ENCODE measurements at places on chromosomes 7 and 10. TPM values are rescaled to one million over a fixed set of nuclear protein-coding genes. Genes with fewer than 3 reads are reported as not detected.

The ADIRF gene
- 17.3 TPM for polyA plus RNA-seq

The ZC3HAV1L gene
- 14.3 TPM for polyA plus RNA-seq

The TMEM176B gene
- polyA plus RNA-seq = 80.2 TPM

The RET gene
- 19.4 TPM for polyA plus RNA-seq

The ASZ1 gene
- not detected for polyA plus RNA-seq

The VSTM4 gene
- polyA plus RNA-seq = 15.9 TPM

The POLR2J2 gene
- polyA plus RNA-seq = 0.97 TPM

The OPN4 gene
- polyA plus RNA-seq = not detected

The HMX3 gene
- not detected for polyA plus RNA-seq

The TOMM7 gene
- 500 TPM for polyA plus RNA-seq

- DNase-seq = no peak
These were observed 205.2 kb downstream of the PRPF18 start for GRCh38 chr10:13792006-13792405.

GRCh38 chr10:64503429-64503828, 982.2 kb downstream of the REEP3 start:
- DNase-seq = no peak

GRCh38 chr10:59847888-59848287, 58.5 kb downstream of the CCDC6 start:
- DNase-seq = no peak

DNA sequence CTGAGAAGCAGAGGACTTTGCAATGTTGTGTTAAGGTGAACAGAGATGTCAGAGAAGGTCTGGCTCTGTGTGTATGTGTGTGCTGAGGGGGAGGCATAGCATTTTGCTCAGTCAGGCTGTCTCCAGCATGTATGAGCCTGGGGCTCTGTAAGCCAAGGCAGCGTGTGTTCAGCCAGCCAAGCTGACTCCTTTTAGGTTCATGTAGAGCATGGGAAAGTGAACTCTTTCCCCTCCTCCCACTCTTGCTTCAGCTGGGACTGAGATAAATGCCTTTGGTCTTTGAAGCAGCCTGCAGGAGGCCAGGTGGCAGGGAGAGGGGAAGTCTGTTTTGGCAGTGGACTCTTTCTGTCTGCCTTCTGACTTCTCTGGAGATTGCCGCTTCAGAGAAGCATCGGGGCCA, 3.8 kb downstream of the SFXN2 start:
- no peak for DNase-seq

DNA sequence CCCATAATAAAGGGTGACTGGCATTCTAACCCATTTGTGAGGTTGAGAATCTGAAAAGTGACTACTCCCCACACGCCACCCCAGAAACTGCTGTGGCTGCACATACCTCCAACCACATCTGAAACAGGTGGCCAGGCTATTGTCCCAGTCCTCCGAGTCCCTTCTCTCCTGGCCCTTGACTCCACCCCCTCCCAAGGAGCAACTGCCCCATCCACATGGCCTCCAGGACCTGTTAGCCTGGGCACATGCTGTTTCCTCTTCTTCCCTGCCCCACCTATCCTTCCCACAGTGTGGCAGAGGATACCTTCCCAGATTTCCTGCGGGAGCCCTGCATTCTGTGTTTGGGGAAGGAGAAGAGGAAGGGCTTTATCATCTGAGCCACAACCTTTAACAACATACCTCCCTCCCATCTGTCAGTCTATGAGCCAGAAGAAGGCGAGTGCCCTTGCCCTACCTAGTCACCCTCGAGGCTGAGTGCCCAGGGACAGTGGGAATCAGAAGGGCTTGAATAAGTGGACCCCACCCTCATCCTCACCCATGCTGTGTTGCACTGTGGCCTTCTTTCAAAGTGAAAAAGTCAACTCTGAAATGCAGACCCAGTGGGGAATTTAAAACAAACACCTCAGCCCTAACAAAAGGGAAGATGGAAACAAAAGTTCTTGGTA, 11.9 kb downstream of the STEAP1B start:
- no peak for DNase-seq

GRCh38 chr7:77413128-77413527, 3.0 kb downstream of the GSAP start:
- no peak for DNase-seq

DNA sequence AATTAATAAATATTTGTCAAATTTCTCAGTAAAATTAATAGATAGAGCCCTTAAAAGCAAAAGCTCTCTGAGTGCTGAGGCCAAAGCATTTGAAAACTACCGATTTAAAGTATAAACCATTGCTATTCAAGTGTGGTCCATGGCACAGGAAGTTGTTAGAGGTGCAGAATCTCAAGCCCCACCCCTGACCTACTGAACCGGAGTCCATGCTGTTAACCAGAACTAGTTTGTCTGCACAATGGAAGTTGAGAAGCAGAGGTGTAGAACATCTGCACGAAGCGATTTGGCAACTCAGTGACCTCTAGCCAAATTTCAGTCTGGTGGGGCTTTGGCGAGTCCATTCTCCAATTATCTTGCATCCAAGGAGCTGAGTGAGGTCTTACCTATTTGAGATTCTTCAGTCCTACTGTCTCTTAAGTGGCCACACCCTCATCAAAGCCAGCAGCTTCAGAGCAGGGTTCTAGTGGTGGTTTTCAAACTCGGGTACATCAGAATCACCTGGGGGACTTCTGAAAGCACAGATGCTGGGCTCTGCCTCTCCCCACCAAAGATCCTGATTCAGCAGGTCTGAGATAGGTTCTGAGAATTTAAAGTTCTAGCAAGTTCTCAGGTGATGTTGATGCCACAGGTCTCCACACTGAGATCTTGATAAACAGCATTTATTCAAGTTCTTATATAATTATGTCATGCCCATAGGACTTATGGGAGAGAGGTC, 96.8 kb upstream of the SAMD8 start:
- no peak for DNase-seq

GRCh38 chr7:23058408-23059096, 44.6 kb upstream of the HYCC1 start:
- DNase-seq = no peak

DNA sequence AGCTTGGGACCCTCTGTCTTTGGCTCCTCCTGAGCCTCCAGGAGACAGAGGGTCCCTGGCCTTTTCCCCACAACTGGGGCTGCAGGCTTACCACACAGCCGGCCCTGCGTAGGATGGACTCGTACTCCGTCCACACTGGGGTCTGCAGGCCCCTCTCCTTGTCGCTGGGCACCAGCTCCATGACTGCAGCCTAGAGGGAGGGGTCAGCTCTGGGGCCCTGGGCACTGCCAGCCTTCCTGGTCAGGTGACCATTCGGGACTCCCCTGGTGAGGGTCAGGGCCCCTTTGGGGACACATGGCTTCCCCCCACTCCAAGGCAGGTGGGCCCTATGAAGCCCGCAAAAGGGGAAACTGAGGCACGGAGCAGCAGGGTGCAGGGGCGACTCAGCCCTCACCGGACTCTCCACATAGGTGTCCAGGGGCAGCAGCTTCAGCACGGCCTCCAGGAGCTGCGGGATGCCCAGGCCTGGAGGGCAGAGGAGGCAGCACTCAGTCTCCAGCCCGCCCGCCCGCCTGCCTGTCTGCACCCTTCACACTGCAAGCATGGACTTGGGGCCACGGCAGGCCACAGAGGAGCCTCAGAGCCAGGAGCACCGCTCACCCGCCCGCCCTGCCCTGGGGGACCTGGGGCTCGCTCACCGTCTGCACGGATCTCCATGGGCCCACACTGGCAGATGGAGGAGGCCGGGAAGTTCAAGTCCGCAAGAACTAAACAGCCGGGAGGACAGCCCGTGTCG, 1.1 kb downstream of the FUOM start:
- no peak for DNase-seq

DNA sequence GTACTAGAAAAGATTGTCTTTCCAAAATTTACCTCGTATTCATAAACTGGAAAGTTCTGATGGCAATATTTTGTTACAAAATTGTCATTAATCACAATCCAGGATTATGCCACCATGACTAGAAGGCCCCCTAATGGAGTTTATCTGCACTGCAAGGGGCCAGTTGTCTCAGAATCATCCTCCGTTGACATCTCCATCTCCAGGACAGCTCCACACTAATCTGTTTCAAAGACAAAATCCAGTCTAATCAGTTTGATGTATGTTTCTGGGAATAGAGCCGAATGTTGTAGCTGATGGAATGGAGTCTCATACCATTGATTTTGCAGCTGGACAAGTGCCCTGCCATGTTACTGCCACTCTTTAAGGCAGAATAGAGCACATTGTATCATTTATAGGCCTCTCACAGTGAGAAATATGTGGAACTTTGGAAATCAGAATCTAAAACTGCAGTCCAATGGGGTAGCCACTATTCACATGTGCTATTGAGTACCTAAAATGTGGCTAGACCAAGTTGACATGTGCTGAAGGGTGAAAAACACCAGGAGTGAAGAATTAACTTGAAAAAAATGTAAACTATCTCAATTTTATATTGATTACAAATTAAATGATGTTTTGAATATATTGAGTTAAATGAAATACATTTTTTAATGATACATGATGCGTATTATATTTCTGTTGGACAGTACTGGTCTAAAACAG, 38.3 kb upstream of the TOMM7 start:
- no peak for DNase-seq

DNA sequence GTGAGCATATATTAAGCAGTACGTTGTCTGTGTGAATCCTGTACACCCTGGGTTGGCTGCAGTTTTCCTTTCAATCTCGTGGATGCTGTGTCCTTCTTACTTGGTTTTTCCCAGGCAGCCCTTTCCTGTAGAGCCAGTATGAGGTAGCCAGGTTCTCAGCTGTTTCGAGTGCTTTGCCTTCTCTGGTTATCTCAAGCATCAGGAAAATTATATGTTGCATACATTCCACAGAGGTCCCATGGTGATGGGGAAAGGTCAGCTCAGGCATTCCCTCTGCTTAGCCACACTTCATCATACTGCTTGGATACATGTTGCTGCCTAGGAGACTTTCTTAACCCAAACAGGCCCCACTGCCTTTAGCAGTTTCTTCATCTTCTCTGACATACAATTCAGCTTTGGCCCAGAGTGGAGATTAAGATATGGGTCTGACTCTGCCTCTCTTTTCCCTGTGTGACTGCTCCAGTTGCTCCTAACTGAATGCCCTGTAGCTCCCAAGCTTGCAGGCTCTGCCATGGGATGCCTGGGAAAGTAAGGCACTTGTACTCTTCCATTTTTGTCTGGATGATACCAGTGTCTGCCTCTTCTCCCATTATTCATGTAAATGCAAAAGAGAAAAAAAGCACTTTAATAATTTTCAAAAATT, 11.3 kb downstream of the GNAI1 start:
- DNase-seq = no peak

DNA sequence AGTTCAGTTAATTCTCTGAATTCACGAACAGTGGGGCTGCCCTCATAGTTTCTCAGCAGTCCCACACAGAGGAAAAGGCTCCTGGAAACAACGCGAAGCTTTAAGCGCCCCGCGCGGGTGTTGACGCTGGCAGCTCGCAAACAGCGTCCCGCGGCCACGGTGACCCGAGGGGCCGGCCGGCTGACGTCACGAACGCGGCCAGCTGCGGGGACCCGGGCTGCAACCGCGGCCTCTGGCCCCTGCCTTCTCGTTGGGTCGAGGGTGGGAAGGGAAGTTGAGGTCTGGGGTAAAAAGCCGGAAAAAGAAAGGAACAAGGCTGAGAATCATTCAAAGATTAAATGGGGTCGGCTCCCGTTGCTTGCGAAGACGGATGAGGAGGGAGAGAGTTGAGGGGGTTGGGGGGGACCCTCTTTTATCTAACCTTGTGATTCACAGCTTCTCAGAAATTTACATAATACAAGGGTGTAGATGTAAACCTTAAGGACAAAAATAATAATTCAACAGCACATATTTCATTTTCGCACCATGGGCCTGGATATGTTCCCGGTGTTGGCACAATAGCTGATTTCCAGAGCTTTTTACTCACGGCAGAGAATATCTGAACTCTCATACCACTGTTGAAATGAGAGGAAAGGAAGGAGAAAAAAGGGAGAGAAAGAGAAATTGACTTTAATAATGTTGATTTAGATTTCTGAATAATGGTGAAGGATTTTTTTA, 7.3 kb upstream of the FEZF1 start:
- no peak for DNase-seq

GRCh38 chr10:131017566-131018285, 293.8 kb downstream of the TCERG1L start:
- DNase-seq = no peak

GRCh38 chr7:17846935-17847334, 93.4 kb downstream of the SNX13 start:
- DNase-seq = no peak

- DNase-seq = no peak
These were observed 10.6 kb downstream of the CPSF4 start for GRCh38 chr7:99449326-99449725.

GRCh38 chr10:88168171-88169036, 305.0 kb downstream of the PTEN start:
- DNase-seq = no peak

- DNase-seq = no peak
These were observed 91.1 kb downstream of the CXCL12 start for GRCh38 chr10:44293842-44294241.

- DNase-seq = no peak
These were observed 303.4 kb downstream of the PCLO start for GRCh38 chr7:82859106-82859850.

DNA sequence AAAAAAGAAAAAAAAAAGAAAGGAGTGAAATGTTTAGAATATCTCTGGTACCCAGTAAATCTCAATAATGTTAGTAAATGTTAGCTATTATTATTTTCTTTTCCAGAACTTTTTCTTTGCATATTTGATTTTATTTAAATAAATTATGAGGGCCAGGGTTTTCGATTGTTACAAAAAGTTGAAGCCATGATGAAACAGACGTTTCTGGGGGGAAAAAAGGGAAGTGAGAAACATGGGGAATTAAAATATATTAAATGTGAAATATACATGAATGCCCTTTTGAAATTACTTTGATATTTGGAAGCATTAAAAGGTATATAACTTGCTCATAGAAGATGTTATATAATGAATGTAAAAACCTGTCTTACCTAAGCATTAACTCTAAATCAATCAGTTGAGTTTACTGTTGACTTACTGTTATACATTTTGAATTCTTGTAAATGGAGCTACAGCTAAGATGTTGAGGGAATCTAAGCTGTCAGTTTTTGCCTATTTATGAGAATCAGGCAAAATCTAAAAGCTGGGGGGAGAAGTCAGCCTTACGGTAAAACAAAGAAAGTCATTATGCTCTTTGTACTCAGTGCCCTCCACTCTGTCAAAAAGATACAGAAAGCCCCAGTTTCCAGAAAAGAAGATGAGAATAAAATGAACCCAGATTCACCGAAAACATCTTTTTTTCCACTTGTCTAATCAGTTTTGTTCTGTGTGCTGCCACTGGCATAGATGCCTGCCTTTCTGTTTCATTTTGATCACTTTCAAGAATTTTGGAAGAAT, 30.0 kb upstream of the KDM7A start:
- no peak for DNase-seq

- no peak for DNase-seq
These were observed 128.6 kb upstream of the PTPRZ1 start for GRCh38 chr7:121744319-121744718.

DNA sequence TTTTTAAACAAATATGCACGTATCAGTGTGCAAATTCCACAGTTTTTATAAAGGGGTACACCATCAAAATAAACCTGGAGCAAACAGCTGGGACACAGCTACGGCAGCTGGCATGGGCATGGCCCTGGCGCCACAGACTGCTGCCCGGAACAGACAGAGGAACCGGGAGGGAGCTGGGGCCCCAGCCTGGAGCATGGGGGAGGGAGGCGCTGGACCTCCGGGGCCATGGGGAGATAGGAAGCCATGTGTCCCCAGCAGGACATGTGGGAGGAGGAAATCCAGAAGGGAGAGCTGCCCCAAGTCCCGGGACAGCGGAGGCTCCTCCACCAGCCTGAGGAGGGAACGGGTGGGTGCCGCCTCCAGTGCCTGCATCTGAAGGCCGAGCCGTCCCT, 180.1 kb downstream of the MAD1L1 start:
- DNase-seq = no peak
